ENCODE measurements at places on chromosomes 6 and 20.

DNA sequence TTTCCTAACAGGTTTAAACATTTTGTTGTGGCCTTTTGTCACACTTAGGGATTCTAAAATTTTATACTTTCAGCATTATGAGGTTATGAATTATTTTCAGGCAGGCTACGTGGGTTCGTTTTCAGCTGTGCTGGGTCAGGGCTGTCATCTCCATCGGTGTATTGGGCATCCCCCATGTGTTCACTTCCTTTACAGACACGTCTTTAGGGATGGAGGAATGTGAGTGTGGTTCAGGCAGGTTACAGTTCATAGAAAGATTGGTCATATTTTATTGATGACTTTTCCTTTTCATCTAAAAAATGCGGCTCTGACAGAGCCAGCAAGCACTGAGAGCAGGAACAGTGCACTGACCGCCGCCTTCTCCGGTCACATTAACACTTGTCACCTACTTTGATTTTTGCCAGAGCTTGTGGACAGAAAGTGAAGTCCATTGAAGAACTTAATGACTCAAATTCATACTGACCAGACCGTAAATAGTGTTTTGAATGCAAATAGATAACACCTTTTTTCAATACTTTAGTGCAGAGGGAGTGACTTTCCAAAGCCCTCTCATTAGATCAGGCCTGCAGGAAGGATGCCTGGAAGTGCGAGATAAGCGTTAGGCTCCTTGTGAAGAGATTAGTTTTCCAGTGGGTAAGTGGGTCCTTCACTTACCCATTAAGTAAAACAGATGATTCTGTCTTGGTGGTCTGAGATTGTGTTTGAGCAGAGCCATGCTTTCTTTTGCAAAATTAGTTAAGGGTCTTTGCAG lies 113.1 kb downstream of the TIAM2 start:
- DNase-seq = no peak

DNA sequence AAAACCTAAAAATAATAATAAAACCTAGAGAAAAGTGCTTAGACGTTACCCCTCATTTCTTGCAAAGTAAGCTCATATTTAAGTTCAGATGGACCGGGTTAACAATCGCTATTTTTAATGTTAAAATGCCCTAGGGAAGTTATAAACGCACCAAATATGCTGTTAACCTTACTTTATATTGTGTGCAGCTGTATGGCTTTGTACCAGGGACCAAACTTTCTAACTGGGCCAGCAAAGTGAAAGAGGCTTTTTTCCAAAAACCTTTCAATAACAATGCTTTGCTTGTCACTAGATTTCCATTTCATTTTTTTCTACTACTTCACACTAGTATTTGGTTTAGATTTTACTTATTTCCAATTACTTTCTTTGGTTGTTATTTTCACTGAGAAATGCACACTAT lies 248.5 kb downstream of the FOXC1 start:
- no peak for DNase-seq

DNA sequence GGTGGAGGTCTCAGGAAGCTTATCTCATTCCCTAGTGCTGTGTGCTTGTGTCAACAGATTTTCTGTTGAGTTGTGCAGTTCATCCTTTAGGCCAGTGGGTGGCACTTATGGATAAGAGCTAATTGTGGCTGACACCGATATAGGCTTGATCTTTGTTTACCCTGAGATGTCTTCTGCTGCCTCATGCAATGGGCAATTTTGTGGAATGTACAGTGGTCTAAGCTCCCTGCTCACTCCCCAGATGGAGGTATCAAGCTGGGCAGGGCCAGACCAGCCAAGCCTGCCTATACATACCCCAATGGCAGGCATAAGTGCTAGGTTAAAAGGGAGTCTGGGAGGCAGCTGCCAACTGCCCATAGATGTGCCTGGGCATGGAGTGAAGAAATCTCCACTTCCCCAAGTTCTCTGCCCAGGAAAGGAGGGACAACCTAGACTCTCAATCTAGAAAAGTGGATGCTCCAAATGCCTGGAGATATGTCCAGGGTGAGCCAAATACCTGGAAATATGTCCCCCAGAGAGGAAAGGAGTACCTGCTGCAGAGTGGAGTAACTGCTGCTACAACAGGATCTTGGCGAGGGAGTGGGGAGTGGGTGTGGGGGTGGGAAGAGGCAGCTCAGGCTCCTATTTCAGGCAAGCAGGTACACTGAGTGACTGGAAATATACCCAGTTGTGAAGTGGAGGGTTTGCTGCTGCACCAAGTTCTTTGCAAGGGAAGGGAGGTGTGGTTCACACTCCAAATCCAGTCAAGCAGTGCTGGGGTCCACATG lies 53.2 kb upstream of the ARG1 start:
- no peak for DNase-seq

- no peak for DNase-seq
These were observed 778 bp downstream of the PKIG start for GRCh38 chr20:44583157-44583556.

DNA sequence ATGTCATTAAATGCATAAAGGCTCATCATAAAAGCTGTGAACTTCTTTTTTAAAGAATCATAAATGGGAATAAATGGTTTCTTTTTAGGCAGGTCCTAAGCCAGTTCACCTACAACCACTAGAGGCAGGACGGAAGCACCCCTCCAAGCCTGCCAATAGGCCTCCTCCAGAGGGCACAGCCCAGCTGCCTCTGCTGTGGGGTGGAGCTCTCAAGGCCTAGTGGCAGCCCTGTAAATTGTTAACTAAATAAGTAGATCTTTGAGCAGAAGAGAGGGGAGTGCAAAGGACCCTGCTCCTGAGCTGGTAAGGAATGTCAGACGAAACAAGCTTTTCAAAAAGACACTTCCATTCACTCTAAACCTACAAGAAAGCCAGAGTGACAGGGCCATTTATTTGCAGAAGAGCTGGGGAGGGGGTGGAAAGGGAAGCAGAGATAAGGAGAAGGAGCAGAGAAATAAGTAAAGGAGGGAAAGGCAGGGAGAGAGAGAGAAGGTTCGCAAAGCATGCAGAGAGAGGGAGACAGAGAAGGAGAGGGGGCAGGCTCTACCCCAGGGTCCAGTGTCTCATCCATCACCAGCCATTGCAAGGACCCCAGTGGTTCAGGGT lies 18.0 kb upstream of the MAFB start:
- DNase-seq = no peak

DNA sequence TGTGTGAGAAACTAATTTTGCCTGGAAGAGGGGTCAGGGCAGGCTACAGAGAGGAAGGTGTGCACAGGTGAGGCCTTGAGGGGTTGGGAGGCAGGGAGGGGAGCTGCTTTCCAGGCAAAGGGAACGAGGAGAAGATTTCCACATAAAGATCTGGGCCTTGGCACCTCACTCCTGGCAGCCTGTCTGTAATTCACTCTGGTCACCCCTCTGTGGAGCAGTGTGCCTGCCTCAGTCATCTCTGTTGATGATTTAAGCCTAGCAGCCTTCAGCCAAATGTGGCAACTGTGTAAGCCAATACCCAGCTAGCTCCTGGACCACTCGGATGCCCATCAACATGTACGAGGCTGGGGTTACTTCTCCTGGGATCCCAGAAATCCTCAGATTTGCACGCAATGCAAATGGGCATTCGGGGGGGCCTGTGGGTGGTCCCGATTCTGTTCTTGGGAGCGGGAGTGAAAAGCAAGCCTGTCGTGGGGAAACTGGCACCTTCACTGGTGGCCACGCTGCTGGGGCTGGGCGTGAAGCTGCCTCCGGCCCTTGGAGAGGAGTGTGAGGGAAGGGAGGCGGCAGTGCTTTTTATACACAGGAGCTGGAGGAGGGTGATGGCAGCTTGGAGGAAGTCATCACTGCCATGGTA lies 360.4 kb downstream of the ZFAND3 start:
- no peak for DNase-seq

GRCh38 chr6:26599591-26599990 lies 2.8 kb downstream of the ABT1 start:
- DNase-seq = no peak

- DNase-seq = peak; percentile 84
These were observed at the start of gene GTF3C6 for GRCh38 chr6:110958329-110959192. GTF3C6 (plus strand) TSS chr6:110958706; CDS start chr6:110958770, 64 bp downstream.

DNA sequence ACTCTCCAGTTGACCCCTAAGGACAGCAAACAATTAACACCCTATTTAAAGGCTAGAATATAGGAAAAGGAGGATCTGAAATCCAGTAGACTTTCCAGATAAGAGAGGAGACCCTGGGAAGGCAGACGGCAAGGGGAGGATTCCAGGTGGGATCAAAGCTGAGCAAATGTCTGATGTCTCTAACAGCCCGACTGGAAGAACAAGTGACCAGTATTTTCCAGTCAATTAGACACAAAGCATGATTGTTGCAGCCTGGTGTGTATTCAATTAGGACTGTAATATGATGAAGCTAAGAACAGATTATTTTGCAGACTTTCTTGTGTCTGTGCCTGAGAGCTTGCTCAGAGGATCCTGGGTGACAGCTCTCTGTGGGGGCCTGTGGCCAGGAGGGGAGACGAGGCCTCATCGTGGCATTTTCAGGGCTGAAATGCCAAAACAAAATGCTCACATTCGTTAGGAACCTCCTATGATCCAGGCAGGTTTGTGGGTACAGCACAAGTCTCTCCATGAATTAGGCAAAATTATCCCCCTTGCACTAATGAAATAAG lies 471.8 kb upstream of the AGPAT4 start:
- DNase-seq = no peak

GRCh38 chr6:87482366-87482765 lies 9.6 kb downstream of the SLC35A1 start:
- no peak for DNase-seq

- peak; percentile 90 for DNase-seq
These were observed 78.6 kb upstream of the SLC22A16 start for GRCh38 chr6:110554966-110555460.

DNA sequence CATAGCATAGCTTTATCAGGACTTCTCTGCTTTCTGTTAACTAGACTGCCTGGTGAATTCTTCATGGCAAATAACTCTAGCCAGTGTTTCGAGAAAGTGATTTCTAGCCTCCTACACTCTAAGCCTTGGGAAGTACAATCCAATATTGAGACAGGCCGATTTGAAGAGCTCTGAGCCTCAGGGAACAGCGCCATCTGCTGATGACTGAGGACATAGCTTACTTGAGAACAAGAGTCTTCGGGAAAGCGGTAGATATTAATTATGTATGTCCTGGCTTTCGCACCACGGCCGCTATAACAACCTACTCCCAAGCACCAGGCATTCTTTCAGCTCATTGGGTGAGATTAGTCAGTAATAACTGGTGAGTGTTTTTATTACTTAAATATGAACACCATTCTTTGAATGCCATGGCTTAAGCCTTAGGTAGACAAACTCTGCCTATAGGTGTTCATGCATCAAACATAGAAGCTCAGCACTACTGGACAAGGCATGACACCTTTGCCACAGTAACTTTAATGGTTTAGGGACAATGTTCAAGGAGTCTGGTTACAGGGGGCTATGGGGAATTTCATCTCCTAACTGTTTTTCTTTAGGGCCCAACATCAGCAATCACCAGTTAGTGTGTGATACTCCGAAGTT lies 518.6 kb downstream of the BMP2 start:
- peak; percentile 65 for DNase-seq

GRCh38 chr20:63664861-63665594 lies 6.9 kb downstream of the RTEL1 start:
- no peak for DNase-seq

- no peak for DNase-seq
These were observed 227.9 kb upstream of the IRAK1BP1 start for GRCh38 chr6:78639111-78640110.

- DNase-seq = no peak
These were observed 167.2 kb upstream of the MAP3K7 start for GRCh38 chr6:90753820-90754643.

GRCh38 chr20:33250666-33251065 lies 14.9 kb downstream of the BPIFA1 start:
- no peak for DNase-seq

DNA sequence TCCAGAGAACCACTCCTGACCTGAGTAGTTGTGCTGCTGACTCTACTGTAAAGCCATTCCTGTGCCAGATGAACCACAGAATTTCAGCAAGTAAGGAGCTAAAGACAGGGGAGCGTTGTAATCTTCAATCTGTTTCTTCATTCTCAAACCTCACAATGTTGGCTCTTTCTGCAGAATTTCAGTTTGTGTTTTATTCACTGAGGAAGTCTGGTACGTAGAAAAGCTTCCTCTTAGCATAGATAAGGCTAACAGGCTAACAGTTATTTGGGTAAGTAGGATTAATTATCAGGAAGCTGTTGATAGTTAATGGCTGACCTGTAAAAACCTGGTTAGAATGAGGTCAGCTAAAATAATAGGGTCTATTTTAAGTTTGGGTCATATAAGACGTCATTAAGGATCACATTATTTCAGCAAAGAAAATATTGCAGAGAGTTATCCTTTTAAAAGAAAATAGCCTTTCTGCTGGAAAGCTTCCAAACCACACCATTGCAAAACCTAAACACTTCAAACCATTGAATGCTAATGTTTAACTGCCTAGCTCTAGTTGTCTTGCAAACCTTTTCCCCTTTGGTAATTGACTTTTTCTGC lies 14.1 kb upstream of the TENT5A start:
- DNase-seq = no peak

GRCh38 chr6:92354270-92354829 lies 1065.0 kb downstream of the EPHA7 start:
- no peak for DNase-seq

GRCh38 chr6:138266095-138266494 lies 47.8 kb upstream of the PBOV1 start:
- DNase-seq = no peak

DNA sequence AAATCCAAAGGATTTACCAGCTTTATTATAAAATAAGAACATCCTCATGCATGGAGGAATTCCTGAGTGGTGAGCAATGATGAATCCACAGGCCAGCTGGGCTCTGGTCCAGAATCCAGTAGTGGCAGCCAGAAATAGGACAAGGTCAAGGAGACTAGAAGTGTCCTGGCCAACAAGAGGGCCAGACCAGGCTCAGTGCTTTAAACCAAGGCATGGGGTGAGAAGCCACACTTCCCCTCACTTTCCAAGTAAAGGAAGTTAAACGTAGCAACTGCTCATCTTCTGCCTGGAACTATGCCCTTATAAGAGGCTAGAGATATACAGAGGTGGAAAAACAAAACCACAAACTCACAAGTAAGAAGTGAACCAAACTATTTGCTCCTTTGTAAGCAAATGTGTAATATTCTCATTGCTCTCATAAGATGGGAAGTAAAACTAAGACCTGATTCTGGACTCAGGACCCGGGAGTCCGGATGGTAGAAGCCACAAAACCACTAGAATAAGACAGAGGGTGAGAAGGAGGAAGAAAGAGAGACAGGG lies 253.2 kb downstream of the UST start:
- no peak for DNase-seq

GRCh38 chr6:16355699-16356446 lies 117.5 kb downstream of the GMPR start:
- DNase-seq = no peak

GRCh38 chr20:57061051-57061900 lies 205.2 kb downstream of the BMP7 start:
- peak; percentile 6 for DNase-seq

Data from amygdala (tissue), 56 donors.